Stimulated activated CD8-positive, alpha-beta memory T cell treated with anti-CD3 and anti-CD28 coated beads, Interleukin-7, amount 100 ng/mL, for 4 hours (primary cell): ENCODE measurements at places on chromosomes 1 and 21.
A peak's percentile ranks its signal among the peaks of the same experiment; 100 is the strongest.

DNA sequence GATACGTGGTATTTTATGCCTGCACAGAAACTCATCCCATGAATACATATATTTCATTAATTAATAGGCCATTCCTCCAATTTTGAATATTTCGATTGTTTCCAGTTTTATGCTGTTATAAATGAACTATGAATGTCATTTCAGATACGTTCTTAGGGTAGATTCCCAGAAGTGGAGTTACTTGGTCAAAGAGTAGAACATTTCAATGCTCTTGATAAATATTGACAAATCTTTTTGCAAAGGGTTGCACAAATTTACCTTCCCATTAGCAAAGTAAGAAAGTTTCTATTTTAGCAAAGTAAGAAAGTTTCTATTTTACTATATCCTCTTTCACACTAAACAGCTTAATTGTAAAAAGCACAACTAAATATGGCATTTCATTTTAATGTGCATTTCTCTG lies 48.9 kb downstream of the KCNT2 start:
- no peak for DNase-seq

DNA sequence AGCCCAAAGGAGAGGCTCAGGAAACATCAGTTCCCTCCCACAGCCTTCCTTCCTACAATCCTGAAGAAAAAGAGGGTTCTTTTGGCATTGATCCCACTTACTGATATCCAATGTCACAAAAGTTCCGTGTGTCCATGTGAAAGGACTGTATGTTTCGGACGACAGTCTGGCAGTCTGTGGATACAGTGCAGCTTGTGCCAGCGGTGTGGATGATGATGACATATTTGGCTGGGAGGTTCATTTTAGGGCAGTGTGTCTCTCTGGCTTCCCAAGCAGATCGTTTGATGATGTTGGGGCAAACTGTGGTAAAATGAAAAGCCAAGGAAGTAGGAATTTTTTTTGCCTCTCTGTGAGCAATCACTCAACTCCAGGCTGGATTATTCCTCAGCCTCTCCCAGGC lies 10.4 kb downstream of the PGLYRP3 start:
- DNase-seq: no peak

DNA sequence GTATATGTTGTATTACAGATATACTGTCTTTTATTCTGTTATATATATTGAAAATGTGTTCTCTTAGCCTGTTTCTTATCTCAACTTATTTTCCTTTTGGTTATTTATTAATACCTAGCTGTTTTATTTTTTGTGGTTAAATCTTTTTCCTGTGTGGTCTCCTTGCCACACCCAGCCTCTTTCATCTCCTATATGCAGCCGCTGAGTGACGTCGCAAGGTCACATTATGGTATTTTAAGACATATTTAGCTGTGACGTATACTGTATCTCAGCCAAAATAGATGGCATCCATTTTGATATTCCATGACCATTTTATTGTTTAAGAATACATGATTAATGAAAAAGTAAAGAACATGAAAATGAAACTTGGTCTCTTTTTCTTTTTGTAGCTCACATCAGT lies 29.1 kb downstream of the CENPF start:
- no peak for DNase-seq

GRCh38 chr1:18705811-18706210 lies 75.2 kb downstream of the PAX7 start:
- DNase-seq: no peak

GRCh38 chr1:217524787-217525520 lies 105.9 kb downstream of the GPATCH2 start:
- DNase-seq: no peak

DNA sequence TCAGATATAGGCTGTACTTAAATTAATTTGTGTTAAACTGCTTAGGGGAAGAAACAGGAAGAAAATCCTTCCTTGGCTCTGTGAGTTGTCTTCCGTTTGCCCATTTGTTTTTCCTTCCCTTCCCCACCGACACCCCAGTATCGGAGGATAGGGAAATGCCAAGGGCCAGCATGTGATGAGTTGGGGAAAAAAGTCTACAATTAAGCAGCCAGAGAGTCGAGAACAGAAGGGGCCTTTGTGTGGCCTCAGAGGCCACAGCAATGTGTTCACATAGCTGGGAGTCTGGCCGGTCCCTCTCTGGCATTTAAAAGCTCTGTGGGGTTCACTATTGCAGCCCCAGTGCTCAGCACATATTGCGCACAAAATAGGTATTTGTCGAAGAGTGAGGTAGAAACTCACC lies 489.3 kb downstream of the MATN1 start:
- DNase-seq: no peak

GRCh38 chr1:63108206-63108605 lies 214.2 kb upstream of the FOXD3 start:
- no peak for DNase-seq

- DNase-seq: no peak
Observed at GRCh38 chr21:41954654-41955499, 1.1 kb upstream of the C2CD2 start.

DNA sequence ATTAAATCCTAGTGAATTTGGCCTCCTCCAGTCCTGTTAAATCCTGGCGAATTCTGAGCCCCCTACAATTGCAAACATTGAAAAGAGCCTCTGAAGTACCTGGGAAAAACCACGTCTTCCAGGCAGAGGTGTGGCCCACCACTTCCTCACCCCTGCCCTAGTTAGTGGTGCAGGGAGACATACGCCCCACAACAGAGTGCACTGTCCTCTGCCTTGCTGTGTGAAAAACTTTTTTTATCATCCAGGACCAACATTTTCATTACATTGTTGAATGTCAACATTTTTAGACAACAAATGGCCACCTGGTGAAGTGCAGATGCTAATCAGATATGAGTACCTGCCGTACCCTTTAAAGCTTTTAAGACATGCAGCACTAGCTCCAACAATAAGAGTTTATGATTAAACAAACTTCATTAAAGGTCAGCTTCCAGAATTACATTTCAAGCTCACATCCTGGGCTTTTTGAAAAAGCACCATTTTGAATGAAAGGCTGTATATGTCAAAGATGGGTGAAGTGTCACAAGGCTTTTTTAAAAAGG lies 13.6 kb upstream of the TMPRSS2 start:
- DNase-seq: no peak

DNA sequence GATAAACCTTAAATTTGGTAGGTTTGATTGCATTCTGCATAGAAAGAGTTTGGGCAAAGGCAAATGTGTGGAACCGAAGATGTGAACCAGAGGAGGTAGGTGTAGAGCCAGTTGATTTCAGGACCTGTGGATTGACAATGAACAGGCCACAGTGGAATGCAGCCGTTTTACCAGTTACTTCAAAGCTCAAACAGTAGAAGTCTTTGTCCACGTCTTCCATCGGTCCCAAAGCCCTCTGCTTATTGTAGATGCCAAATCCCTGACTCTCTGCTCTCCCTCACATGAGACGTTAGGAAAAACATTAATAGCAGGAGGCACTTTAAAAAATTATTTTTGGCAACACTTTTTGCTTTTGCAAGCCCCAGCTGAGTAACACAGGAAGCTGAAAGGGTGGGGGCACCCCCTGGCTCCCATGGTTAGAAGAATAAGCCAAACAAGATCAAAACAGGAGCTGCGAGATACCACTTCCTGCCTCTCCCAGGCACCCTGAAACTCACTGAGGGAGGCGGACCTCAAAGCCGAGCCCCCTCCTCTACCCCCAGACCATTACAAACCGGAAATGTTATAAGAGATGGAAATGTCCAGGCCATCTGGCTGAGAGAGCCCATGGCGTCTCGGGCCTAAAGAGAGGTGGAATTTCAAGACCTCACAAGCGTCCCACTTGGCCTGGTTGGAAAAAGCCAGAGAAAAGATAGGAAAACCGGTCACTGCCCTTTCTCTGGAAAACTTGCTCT lies 13.5 kb downstream of the TRAF3IP3 start:
- peak; percentile 65 for DNase-seq

GRCh38 chr1:12594966-12595756 lies 22.8 kb downstream of the DHRS3 start:
- peak; percentile 26 for DNase-seq

DNA sequence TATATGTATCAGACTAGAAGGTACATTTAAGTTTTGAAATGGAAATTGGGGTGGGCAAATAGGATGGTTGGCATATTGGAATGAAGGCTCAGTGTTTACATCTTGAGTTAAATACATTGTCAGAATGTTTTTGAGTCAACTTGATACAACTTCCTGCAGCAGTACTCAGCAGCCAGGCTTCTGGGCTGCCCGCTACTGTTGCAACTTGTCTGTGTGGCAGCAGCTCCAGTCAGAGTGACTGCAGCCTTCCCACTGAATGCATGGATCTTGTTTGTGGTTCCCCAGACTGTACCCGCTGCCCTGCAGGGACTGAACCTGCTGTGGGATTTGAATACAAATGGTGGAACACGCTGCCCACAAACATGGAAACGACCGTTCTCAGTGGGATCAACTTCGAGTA lies 24.9 kb upstream of the SARS1 start:
- no peak for DNase-seq

- DNase-seq: no peak
Observed at GRCh38 chr1:241608379-241609033, 31.7 kb downstream of the CHML start.

GRCh38 chr1:175188936-175189335 lies 3.6 kb downstream of the KIAA0040 start:
- DNase-seq: peak; percentile 37

- no peak for DNase-seq
Observed at GRCh38 chr21:34687065-34687464, 18.3 kb downstream of the CLIC6 start.

DNA sequence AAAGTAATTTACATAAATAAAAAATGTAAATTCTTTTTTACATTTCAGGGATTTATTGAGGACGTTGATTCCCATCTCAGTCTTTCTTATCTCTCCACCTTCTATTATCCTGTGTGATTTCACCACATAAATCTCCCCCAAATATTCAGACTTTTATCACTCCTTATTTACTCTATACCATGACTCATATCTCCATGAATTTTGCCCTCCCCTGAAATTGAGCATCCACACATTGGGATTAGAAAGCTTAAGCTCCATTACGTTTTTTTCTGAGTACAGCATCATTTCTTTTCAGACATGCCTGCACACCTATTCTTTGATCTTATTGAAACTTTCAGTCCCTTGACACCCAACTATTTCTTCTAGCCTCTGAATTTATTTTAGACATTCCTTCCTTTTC lies 111.2 kb downstream of the IFI44 start:
- no peak for DNase-seq

- DNase-seq: no peak
Observed at GRCh38 chr1:242185731-242186130, 186.8 kb upstream of the MAP1LC3C start.

- no peak for DNase-seq
Observed at GRCh38 chr1:238242181-238242580, 351.5 kb upstream of the ZP4 start.

DNA sequence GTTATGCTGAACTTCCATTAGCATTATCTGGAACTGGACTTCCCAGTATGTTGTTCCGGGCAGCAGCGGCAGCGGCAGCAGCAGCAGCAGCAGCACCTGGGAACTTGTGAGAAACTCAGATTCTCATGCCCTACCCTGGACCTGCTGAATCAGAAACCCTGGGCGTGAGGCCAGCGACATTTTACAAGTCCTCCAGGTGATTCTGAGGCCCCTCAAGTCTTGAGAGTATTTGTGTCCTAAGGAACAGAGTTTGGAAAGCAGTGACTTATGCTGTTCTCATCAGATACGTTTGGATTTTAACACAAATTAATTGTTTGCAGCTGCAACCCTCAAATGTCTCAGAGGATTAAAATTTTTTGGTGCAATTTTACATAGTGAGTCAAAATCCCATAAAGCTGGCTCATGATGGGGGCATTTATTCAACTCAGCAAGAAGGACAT lies 157.2 kb upstream of the KAZN start:
- DNase-seq: no peak

DNA sequence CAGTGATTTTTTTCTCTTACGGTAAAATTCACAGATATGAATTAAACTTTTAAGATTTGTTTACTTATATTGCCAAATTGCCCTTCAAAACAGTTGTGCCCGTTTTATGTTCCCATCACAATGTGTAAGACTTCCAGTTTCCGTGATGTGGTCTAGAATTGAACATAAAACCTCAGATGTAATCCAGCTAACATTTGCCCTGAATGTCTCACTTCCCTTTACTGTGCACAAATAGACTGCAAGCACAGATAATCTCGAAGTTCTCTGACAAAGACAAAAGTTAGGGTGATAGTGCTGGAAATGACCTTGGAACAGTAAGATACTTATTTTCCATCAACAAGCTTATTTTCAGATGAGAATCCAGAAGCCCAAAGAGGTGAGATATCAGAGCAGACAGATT lies 177.5 kb downstream of the ZZZ3 start:
- no peak for DNase-seq

DNA sequence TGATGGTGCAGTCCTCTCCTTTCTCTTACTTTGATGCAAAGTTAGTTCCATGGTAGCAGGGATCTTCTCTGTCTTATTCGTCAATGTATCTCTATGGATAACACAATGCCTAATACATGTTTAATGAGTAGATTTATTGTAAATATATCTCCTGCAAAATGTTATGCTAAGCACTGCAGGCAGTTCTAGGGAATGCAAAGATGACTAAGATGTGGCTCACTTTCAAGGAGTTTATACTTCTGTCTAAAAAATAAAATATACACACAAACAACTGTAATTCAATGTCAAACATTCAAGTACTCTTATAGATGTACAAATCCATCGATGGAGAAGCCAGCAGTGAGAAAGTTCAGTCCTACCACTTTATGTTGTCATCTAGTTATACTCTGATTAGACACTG lies 194.3 kb downstream of the KCTD3 start:
- DNase-seq: no peak

- no peak for DNase-seq
Observed at GRCh38 chr1:67211589-67212563, 45.6 kb downstream of the IL23R start.

- DNase-seq: no peak
Observed at GRCh38 chr1:48261881-48262400, 39.4 kb downstream of the SLC5A9 start.

DNA sequence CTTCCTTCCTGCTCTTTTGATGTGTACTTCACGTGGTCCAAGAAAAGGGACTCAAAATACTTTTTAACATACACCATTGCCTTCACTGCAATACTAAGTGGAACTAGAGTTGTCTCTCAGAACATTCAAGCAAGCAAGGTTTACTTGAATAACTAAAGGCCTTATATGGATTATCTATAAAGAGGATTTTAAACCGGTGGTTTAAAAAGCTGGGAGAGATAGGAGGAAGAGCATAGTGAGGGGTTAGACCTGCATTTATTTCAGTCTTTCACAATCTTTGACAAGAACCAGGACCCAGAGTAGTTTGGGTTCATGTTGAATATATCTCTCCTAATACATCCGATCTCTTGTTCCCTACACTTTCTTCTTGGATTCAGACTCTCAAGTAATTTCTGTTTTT lies 6.9 kb downstream of the S1PR1 start:
- DNase-seq: no peak

GRCh38 chr1:197632651-197633050 lies 142.6 kb downstream of the DENND1B start:
- no peak for DNase-seq

GRCh38 chr21:18318156-18318555 lies 73.5 kb downstream of the CHODL start:
- no peak for DNase-seq
